ENCODE measurements at places on chromosomes 5 and 9.

- peak; percentile 40 for DNase-seq
Observed at GRCh38 chr9:82183181-82183860, 194.7 kb downstream of the SPATA31D1 start.

DNA sequence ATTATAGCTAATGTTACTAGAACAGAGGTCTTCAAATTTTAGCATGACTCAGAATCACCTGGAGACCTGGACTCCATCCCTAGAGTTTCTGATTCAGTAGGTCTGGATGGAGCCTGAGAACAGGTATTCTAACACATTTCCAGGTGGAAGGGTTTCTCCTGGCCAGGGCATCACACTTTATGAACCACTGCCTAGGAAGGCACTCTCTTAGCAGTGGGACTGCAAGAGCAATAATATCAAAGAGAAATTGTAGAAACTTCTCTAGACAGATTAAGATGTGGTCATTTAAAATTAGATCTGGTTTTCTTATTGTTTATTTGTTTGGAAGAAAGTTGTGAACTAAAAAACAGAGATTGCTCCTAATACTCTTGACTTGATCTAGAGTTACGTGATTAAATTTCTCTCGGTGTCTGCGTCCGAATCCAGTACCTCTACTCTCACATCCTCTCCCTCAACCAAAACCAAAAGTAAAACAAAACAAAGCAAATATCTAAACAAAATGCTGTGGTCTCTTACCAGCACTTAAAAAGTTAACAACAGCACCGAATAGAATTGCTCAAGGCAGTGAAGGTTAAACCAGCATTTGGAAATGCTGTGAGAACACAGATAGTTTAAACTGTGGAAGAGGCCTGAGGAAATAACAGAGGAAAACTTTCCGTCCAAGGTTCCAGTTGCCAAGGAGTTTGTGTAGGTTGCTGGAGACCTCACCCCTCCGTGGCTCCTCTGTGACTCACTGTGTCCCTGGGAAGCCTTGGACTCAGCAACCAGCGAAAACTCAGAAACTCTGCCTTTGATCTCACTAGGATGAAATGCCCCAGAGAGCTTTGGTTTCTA is 193.4 kb downstream of the ARRDC3 start:
- DNase-seq = peak; percentile 85

- DNase-seq = peak; percentile 41
Observed at GRCh38 chr5:4584982-4585381, 555.1 kb upstream of the ADAMTS16 start.

DNA sequence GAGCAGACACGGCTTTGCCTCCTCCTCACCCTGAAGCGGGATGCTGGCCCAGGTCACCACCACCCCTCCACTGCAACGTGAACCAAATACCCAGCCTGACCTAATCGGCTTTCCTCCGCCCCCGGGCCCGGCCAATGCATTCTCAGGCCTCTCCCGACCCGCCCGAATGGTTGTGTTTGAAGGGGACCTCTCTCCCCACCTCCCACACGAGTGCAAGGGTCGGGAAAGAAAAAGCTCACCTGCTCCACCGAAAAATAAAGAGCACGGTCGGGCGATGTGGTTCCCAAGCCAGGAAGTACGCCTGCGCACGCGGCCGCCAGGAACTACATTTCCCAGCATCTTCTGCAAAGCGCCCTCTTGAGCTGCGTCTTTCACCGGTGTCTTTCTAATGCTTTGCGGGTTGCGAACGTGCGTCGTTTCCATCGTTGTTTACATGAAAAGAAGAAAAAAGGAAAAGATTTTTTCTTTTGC is at the start of gene ZNF883:
Gene ZNF883, minus strand, starts transcription at position 282 of the 471 bp plus-strand sequence.
- DNase-seq = peak; percentile 38

DNA sequence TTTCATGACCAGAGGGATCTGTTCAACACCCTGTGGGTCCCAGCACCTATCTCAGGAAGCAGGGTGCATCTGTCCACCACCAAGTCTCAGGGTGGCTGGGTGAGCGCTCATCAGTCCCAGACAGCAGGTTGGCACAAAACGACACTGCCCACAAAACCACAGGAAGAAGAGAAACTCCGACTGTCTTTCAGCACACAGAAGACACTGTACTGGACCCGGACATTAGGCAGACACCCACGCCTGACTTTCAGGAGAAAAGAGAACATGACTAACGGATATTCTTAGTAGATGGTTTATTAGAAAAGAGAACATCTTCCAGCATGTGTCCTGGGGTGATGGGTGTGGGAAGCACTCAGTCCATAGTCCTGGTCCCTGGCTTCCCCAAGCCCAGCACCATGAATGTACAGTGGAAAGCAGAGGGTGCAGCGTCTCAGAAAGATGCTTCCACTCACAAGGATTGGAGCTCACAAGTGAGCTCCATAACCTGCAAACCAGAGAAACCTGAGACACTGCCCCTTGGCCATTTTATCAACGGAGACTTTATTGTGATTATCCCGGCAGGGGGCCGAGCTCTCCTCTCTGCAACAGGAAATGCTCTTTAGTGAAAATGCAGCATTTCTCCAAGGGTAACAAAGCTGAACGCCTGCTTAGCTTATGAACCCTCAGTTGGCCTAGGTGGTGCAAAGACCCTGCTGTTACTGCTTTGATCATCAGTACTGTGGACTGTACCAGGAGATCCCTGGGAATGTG is 35.8 kb upstream of the LCP2 start:
- DNase-seq = no peak

DNA sequence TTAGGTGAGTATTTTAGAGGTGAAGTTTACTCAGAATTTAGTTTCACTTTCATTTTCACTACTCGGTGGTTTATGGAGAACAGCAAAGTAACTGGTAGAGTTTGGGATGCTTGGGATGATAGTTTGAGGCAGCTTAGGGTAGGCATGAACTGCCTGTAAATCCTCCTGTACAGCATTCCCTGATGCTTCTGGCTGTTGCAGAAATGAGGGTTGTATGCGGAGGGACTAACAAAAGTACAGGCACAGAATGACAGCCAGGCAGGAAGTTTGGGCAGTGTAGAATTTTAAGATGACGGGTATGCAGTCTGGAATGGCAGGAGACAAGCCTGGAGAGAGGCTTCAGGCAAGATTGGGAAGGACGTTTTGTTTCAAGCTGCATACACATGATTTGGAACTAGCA is 48.0 kb upstream of the FAM120AOS start:
- peak; percentile 28 for DNase-seq

DNA sequence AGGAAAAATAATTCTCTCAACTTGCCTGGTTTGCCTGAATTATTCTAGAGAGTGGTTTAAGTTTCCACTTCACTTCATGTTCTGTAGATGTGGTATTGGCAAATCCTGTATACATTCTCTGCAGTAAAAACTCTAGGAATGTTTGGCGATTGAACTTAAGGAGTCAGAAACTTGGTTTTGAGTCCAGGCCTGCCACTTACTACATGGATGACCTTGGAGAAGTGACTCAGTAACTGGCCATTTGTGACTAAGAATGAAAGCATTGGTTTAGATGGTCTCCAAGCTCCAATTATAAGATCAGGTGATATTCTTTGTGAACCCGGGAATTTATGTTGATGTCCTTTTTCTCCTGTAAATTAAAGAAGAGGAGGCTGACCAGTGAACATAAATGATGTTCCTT is 233.8 kb downstream of the GAS1 start:
- peak; percentile 88 for DNase-seq

DNA sequence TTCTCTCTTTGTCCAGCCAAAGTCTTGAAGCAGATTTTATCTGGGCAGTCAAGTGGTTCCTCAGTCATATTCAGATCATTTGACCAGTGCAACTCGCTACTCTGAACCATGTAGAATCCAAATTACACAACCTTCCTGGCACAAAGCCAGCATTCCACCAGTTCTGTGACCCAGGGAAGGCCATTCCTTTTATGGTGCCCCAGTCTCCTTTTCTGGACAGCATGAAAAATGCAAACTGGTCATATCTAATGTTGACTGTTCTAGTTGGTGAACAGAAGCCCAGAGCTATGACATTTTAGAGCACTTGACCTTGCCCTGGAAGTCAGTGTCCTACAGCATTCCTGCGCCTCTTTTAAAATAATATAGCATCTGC is 364.6 kb downstream of the BRINP1 start:
- peak; percentile 90 for DNase-seq

DNA sequence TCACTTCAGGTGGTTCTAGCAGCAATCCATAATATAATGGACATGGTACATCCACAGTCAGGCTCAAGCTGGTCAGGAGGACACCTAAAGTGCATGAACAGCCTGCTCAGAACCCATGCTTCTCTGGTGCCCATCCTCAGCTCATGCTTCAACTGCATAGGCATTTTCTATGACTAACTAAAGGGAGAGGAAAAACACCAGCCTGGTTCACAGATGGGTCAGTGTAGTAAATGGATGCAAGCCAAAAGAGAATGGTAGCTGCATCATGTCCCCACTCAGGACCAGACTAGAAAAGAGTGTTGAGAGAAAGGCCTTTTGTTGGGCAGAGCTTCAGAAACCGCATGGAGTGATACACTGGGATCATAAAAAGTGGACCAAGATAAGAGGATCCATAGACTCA is 556.6 kb downstream of the TLE1 start:
- no peak for DNase-seq

DNA sequence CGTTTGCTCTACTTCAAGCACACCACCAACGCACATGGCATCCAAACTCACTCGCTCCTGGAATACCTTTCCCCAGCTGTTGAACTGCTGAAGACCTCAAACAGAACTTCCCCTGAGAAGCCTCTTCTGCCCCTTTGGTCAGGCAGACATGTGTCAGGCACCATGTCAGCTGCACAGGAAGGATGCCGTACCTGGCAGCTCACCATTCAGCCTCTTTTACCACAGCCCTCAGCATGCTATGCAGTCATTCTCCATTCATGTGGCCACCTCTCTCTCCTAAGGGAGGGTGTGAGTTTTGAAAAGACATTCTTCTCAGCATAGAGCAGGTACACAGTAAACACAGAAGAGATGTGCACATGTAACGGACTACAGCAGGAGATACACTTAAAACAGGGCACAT is 14.2 kb downstream of the IL4 start:
- no peak for DNase-seq

- DNase-seq = no peak
Observed at GRCh38 chr5:176458904-176459561, 10.8 kb downstream of the FAF2 start.

- DNase-seq = peak; percentile 48
Observed at GRCh38 chr5:95959888-95960666, 1.6 kb downstream of the ELL2 start.

- DNase-seq = no peak
Observed at GRCh38 chr9:567128-567746, 274.3 kb upstream of the DMRT1 start.

GRCh38 chr5:14105718-14106410 is 37.3 kb upstream of the TRIO start:
- peak; percentile 90 for DNase-seq

GRCh38 chr5:115490596-115490995 is 54.0 kb downstream of the FEM1C start:
- no peak for DNase-seq

DNA sequence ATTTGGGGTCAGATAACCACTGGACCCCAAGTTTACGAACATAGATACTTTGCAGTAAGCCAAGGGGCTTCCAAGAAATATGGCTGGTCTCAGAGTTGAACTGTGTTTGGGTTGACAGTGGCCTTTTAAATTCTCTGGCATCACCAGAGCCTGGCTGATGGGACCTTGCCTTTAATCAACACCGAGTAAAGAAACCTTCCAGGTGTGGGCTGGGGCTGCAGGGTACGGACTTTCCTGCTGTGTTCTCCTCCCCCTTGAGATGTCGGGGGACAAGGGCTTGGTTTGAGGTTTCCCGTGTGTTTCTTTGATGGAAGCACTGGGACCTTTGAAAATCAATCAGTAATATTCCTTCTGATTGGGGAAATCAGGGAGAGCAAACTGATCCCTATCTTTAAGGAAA is 140.1 kb downstream of the MTX3 start:
- DNase-seq = no peak

DNA sequence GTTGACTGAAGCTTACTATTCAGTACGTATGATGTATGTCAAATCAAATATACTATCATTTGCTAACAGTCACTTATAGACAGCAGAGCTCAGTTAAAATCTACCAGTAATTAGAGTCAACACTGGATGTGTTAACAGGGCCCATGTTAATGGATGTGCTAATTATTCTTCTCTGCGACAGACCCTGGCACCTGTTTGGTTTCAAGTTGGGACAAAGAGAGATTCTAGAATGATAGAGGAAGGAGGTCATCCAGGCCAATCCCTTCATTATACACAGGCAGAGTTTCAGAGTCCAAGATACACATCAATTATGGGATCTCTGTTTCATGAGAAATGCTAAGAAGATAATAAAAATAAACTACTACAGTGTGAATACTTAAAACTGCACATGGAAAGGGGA is 615.0 kb downstream of the ZNF608 start:
- no peak for DNase-seq

GRCh38 chr9:114347675-114348074 is 18.0 kb downstream of the ORM2 start:
- DNase-seq = no peak

All from AG10803 (cell line).